Osteocyte (in vitro differentiated cells): ENCODE measurements at places on chromosomes 7 and 10.

GRCh38 chr7:81680120-81680519, 89.7 kb downstream of the HGF start:
- no peak overlapping the region for H3K27ac ChIP-seq
- DNase-seq, result no peak
- H3K36me3 ChIP-seq, result peaks cover 8% of the 10 kb centered on the region

- no peak overlapping the region for H3K4me3 ChIP-seq
- no peak for DNase-seq
- no peak overlapping the region for H3K27ac ChIP-seq
- H3K4me1 ChIP-seq, result peaks cover 26% of the 10 kb centered on the region
Measured at GRCh38 chr10:91201213-91201996, 19.1 kb upstream of the PCGF5 start.

- no peak overlapping the region for H3K27ac ChIP-seq
- no peak for DNase-seq
- H3K4me1 ChIP-seq, result peaks cover 5% of the 10 kb centered on the region
- no peaks in the 10 kb centered on the region for H3K36me3 ChIP-seq
Measured at GRCh38 chr10:76015245-76015644, 583.8 kb downstream of the LRMDA start.

DNA sequence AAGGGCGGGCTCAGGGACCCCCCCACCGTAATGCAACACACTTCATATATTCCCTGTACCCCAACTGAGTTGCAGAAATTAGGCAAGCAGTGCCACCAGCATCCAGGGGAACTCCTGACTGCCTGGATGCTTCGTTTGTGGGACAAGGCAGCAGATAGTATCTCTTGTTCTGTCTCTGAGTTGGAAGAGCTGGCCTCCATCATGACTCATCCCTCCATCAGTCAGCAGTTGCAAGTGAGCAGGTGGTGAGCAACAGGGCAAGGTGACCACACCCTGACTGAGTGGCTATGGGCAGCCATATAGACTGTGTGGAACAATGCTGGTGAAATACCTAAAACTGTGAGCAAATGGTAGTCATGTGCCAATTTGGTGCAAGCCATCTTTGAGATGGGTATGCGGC, 22.8 kb upstream of the ADAMTS14 start:
- H3K4me1 ChIP-seq, result peaks cover 18% of the 10 kb centered on the region
- H3K4me3 ChIP-seq, result no peak overlapping the region
- peaks cover 9% of the 10 kb centered on the region for H3K27me3 ChIP-seq
- no peak overlapping the region for H3K27ac ChIP-seq
- DNase-seq, result no peak

- H3K27me3 ChIP-seq, result peaks cover 21% of the 10 kb centered on the region
- no peaks in the 10 kb centered on the region for H3K36me3 ChIP-seq
- no peaks in the 10 kb centered on the region for H3K4me1 ChIP-seq
- H3K4me3 ChIP-seq, result no peak overlapping the region
- DNase-seq, result no peak
Measured at GRCh38 chr10:88439932-88440331, 143.2 kb downstream of the RNLS start.

DNA sequence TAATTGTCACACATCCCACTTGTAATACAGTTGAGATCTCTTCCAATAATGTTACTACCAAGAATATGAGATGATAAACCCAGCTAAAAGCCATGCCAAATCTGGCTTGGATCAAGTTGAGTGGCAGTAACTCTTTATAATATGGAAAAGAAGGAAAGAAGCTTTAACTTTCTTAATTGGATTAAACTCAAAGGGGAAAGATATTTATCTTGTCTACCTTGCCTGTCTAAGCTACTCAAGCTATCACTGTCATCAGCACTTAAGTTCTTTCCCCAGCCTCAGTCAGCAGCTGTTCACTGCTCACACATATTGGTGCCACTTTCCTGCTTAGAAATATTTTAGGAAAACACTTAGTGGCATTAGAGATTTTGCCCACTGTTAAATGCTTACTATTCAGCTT, 350.7 kb downstream of the IPMK start:
- no peak overlapping the region for H3K27ac ChIP-seq
- no peak overlapping the region for H3K4me3 ChIP-seq
